ENCODE measurements at places on chromosomes 12 and 14. TPM values are rescaled to one million over a fixed set of nuclear protein-coding genes. Genes with fewer than 3 reads are reported as not detected.

The C12orf60 gene
- 3.4 TPM for total RNA-seq

The ACVRL1 gene
- total RNA-seq, result not detected

The ASIC1 gene
- total RNA-seq, result 0.59 TPM

The KRT79 gene
- not detected for total RNA-seq

The DTX1 gene
- total RNA-seq, result 535 TPM

The POLE2 gene
- 30.3 TPM for total RNA-seq

The MYH6 gene
- total RNA-seq, result not detected

The CD27 gene
- 48.3 TPM for total RNA-seq

The NKX2-1 gene
- total RNA-seq, result not detected

The NANOG gene
- total RNA-seq, result not detected

The ENDOU gene
- not detected for total RNA-seq

The SIX6 gene
- not detected for total RNA-seq

The CAPS2 gene
- not detected for total RNA-seq

The KRT74 gene
- not detected for total RNA-seq

The P2RX2 gene
- total RNA-seq, result not detected

The IAPP gene
- total RNA-seq, result not detected

The HOXC12 gene
- total RNA-seq, result not detected

The TOMM20L gene
- total RNA-seq, result not detected

The ZFHX2 gene
- total RNA-seq, result 1.8 TPM

The MIP gene
- total RNA-seq, result not detected

The HCAR1 gene
- 0.07 TPM for total RNA-seq

The GMPR2 gene
- total RNA-seq, result 61.4 TPM

The DEPDC4 gene
- total RNA-seq, result 3.4 TPM

The ADAM21 gene
- total RNA-seq, result not detected

The PRIMA1 gene
- not detected for total RNA-seq
